ENCODE measurements at places on chromosomes 11 and 22.

- H3K27me3 ChIP-seq = no peaks in the 10 kb centered on the region
- DNase-seq = no peak
- no peaks in the 10 kb centered on the region for H3K36me3 ChIP-seq
- no peaks in the 10 kb centered on the region for H3K4me1 ChIP-seq
Measured at GRCh38 chr11:82775736-82776346, 42.2 kb upstream of the FAM181B start.

GRCh38 chr11:131893103-131893890 is 522.9 kb downstream of the NTM start:
- no peak overlapping the region for H3K27ac ChIP-seq
- H3K4me1 ChIP-seq = no peaks in the 10 kb centered on the region
- no peaks in the 10 kb centered on the region for H3K36me3 ChIP-seq
- no peak for DNase-seq

DNA sequence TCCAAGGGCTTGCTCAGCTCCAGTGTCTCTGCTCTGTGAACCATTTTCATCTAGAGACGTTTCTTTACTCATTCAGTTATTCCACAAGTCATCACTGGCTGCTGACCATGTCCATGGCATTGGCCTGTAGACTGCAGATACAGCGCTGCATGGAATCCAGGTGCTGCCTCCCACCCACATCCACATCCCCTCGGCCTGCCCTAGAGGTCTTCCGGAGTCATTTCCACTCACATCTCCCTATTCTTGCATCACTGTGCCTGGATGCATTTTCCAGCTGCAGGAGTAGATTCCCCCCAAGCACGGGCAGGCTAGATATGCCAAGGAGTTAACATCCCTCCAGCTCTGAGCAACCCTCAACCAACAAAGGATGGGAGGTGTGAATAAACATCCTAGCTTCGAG is 68.9 kb downstream of the CHST1 start:
- no peak for DNase-seq
- no peak overlapping the region for H3K4me3 ChIP-seq
- H3K4me1 ChIP-seq = no peaks in the 10 kb centered on the region

- no peak for DNase-seq
- H3K4me1 ChIP-seq = no peaks in the 10 kb centered on the region
- H3K4me3 ChIP-seq = no peak overlapping the region
- no peaks in the 10 kb centered on the region for H3K27me3 ChIP-seq
- H3K36me3 ChIP-seq = no peaks in the 10 kb centered on the region
Measured at GRCh38 chr11:129458756-129459535, 83.3 kb downstream of the BARX2 start.

GRCh38 chr11:33642461-33643166 is 58.0 kb downstream of the C11orf91 start:
- H3K36me3 ChIP-seq = no peaks in the 10 kb centered on the region
- H3K27me3 ChIP-seq = no peaks in the 10 kb centered on the region
- H3K4me1 ChIP-seq = no peaks in the 10 kb centered on the region
- DNase-seq = no peak
